Osteoblast (primary cell): ENCODE measurements at places on chromosomes 1 and 21. TPM values are rescaled to one million over a fixed set of nuclear protein-coding genes. Genes with fewer than 3 reads are reported as not detected.
A peak's percentile ranks its signal among the peaks of the same experiment; 100 is the strongest.

GRCh38 chr1:205074513-205074912 is 9.7 kb downstream of the TMEM81 start:
- no peak overlapping the region for H3K4me3 ChIP-seq
- no peaks in the 10 kb centered on the region for H3K36me3 ChIP-seq
- DNase-seq = peak; percentile 72
- H3K27ac ChIP-seq = no peak overlapping the region
- H3K4me1 ChIP-seq = peaks cover 4% of the 10 kb centered on the region
- H3K27me3 ChIP-seq = no peaks in the 10 kb centered on the region

DNA sequence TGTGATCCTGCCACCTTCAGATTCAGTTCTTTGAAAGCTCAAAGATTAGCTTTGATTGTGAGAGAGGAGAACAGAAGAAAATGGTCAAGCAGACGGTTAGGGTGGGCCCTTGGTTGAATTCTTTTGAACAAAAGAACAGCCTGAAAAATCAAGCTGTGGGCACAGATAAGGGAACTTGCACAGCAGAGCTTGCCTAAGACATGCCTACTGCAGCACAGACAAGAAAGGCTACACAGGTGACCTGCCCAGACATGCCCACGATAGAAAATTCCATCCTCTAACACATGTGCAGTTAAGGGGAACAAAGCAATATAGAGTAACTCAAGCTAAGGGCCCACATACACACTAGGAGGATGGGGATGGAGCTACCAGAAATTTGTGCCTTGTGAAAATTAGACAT is 512.5 kb upstream of the LRRC7 start:
- H3K27me3 ChIP-seq = no peaks in the 10 kb centered on the region
- no peak overlapping the region for H3K27ac ChIP-seq
- no peaks in the 10 kb centered on the region for H3K4me1 ChIP-seq
- no peak overlapping the region for H3K4me3 ChIP-seq

GRCh38 chr1:53375440-53375839 is 47.6 kb upstream of the LRP8 start:
- H3K27me3 ChIP-seq = no peaks in the 10 kb centered on the region
- H3K4me3 ChIP-seq = no peak overlapping the region
- no peak for DNase-seq
- H3K4me1 ChIP-seq = peaks cover 2% of the 10 kb centered on the region

DNA sequence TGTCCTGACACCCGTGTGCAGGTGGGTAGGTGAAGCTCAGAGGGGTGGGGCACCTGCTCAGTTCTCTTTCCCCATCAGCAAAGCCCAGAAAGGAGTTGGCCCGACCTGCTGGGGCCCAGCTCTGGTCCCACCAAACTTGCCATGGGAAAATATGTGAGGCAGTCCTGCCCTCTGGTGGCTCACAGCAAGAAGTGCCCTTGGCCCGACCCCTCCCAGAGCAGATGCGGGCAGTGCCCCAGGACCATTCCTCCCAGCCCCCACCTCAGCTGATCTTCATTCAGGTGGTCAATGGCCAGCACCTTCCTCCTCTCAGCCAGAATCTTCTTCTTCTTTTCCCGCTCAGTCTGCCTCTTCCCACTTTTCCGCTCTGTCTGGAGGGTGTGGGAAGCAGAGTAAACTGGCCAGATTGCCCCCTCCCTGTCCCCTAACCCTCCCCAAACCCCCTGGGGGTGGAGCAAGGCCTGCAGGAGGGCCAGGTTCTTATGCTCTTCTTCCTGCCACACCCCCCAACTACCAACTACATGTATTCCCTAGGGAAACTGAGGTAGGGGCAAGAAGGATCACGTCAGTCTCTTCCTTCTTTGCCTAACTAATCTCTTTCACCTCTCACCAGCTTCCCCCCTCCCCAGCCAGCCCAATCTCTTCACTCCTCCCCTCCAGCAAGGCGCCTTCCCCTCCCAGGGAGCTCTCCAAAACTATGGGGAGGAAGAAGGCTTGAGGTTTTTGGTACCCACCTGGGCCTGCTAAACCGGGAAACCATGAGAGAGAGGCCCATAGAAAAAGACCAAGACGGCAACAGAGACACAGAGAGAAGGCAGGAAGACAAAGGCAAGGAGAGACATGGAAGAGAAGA is 15.6 kb downstream of the TNNT2 start:
- DNase-seq = peak; percentile 98
- H3K27ac ChIP-seq = no peak overlapping the region
- H3K4me3 ChIP-seq = no peak overlapping the region
- H3K4me1 ChIP-seq = no peaks in the 10 kb centered on the region

- H3K36me3 ChIP-seq = no peaks in the 10 kb centered on the region
- no peak for DNase-seq
- no peaks in the 10 kb centered on the region for H3K4me1 ChIP-seq
- no peak overlapping the region for H3K27ac ChIP-seq
- H3K4me3 ChIP-seq = no peak overlapping the region
Measured at GRCh38 chr1:182428043-182428442, 21.9 kb upstream of the RGSL1 start.

DNA sequence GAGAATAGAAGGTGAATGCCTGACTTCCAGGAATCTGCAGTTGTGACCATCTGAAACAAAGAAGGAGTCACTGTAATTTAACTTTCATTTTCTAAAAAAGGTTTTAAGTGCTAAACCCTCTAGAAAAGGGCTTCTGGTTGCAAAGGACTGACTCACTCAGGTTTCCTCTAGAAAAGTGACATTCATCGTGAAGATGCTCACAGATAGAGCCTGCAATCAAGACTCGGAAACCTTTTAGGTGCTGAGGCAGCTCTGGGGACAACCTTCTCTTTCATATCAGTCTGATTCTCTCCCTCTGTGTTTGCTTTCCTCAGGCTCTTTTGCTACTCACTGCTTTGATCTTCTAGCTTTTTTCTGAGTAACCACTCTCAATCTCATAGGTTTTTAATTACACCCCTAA is 8.2 kb downstream of the BCL9 start:
- no peak overlapping the region for H3K4me3 ChIP-seq
- no peak overlapping the region for H3K27ac ChIP-seq
- no peaks in the 10 kb centered on the region for H3K36me3 ChIP-seq
- peaks cover 12% of the 10 kb centered on the region for H3K4me1 ChIP-seq

- no peak for DNase-seq
- H3K27ac ChIP-seq = no peak overlapping the region
- H3K4me1 ChIP-seq = no peaks in the 10 kb centered on the region
- H3K4me3 ChIP-seq = no peak overlapping the region
- no peaks in the 10 kb centered on the region for H3K36me3 ChIP-seq
Measured at GRCh38 chr1:110570901-110571300, 35.3 kb downstream of the KCNA2 start.

DNA sequence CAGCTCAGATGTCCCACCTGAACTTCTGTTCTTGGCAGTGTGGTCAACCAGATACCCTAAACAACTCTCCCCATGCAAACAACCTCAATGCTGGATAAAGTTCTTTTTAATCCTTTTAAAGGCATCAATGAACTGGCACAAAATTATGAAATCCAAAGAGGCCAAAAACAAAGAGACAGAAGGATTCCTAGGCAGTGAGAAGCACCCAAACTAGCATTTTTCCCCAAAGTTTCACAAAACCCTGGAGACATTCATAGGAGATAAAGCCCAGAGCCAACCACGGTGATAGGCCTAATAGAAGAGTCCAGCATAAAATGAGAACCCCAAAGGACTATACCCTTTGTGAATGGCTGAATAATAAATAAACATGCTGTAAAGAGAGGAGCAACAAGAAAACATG is 50.7 kb downstream of the MATN1 start:
- DNase-seq = no peak
- H3K27me3 ChIP-seq = no peaks in the 10 kb centered on the region
- H3K36me3 ChIP-seq = no peaks in the 10 kb centered on the region
- H3K4me1 ChIP-seq = peaks cover 40% of the 10 kb centered on the region

DNA sequence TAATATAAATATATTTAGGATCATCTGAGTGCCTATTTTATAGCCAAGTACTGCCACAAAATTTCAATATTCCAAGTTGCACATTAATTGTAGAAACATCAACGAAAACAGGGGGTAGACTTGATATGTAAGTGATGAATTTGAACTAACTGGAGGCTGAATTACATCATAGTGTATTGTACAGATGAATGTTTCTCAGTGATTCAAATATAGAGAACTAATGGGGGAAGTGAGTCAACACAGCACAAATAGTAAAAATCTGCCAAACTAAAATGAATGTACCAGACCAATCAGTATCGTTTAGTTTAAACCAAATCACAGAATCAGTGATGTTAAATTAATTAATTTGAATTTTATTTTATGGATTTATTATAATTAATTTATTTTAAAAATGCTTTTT is 42.8 kb downstream of the RTCA start:
- no peak overlapping the region for H3K4me3 ChIP-seq
- DNase-seq = peak; percentile 76
- H3K4me1 ChIP-seq = no peaks in the 10 kb centered on the region
- peaks cover 3% of the 10 kb centered on the region for H3K27me3 ChIP-seq
- H3K27ac ChIP-seq = no peak overlapping the region

DNA sequence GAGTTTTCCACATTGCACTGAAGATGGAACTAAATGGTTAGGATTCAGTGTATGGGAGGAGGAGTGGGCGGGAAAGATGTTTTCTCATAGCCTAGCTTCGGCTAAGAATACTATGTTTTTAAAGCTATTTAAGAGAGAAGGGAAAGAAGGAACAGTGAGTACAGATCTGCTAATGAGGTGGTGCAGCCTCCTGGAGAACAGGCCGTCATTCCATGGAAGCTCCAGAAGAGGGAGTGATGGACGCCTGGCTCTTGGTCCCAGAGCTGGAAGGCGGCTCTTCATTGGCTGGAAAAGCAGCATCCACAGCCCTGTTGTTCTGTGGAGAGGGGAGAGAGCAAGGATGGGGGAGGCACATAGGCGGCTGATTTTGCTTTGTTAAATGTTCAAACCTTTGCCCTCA is 6.9 kb downstream of the CAMK1G start:
- H3K4me3 ChIP-seq = no peak overlapping the region
- H3K27ac ChIP-seq = no peak overlapping the region
- DNase-seq = peak; percentile 87
- peaks cover 8% of the 10 kb centered on the region for H3K27me3 ChIP-seq
- no peaks in the 10 kb centered on the region for H3K36me3 ChIP-seq

GRCh38 chr1:211537253-211537652 is 41.7 kb downstream of the SLC30A1 start:
- H3K36me3 ChIP-seq = no peaks in the 10 kb centered on the region
- DNase-seq = peak; percentile 88
- no peaks in the 10 kb centered on the region for H3K27me3 ChIP-seq
- H3K4me1 ChIP-seq = peaks cover 7% of the 10 kb centered on the region
- no peak overlapping the region for H3K27ac ChIP-seq

- no peak for DNase-seq
- H3K4me3 ChIP-seq = no peak overlapping the region
- no peaks in the 10 kb centered on the region for H3K36me3 ChIP-seq
- no peak overlapping the region for H3K27ac ChIP-seq
- peaks cover 13% of the 10 kb centered on the region for H3K4me1 ChIP-seq
Measured at GRCh38 chr1:245598524-245599305, 443.9 kb downstream of the KIF26B start.

GRCh38 chr1:36106269-36106668 is 17.6 kb downstream of the ADPRS start:
- H3K36me3 ChIP-seq = no peaks in the 10 kb centered on the region
- H3K27me3 ChIP-seq = no peaks in the 10 kb centered on the region
- peaks cover 18% of the 10 kb centered on the region for H3K4me1 ChIP-seq
- DNase-seq = no peak
- H3K27ac ChIP-seq = no peak overlapping the region
- H3K4me3 ChIP-seq = no peak overlapping the region

DNA sequence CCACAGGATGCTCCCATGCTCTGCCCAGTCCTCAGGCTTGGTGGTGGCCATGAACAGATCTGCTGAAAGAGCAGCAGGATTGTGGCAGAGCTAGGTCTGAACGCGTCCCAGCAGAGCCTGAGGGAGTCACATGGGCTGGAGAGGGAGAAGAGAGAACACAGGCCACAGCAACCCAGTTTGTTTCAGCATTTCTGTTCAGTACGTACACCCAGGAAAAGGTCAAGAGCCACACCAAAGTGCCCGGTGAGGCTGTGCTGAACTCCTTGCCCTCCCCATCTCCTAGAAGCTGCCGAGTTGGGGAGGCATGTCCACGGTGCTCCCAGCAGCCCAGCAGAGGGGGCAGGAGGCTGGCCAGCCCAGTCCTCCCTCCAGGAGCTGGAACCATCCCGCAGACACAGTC is 5.5 kb downstream of the PKP1 start:
- H3K4me1 ChIP-seq = no peaks in the 10 kb centered on the region
- no peak for DNase-seq
- H3K27me3 ChIP-seq = no peaks in the 10 kb centered on the region
- H3K27ac ChIP-seq = no peak overlapping the region
- H3K4me3 ChIP-seq = no peak overlapping the region

- H3K4me1 ChIP-seq = no peaks in the 10 kb centered on the region
- H3K27me3 ChIP-seq = no peaks in the 10 kb centered on the region
- no peak for DNase-seq
- H3K4me3 ChIP-seq = no peak overlapping the region
- no peaks in the 10 kb centered on the region for H3K36me3 ChIP-seq
- H3K27ac ChIP-seq = no peak overlapping the region
Measured at GRCh38 chr1:241947354-241947753, 10.2 kb upstream of the BECN2 start.

- no peaks in the 10 kb centered on the region for H3K4me1 ChIP-seq
- H3K27ac ChIP-seq = no peak overlapping the region
- no peaks in the 10 kb centered on the region for H3K36me3 ChIP-seq
- no peak for DNase-seq
- H3K27me3 ChIP-seq = no peaks in the 10 kb centered on the region
Measured at GRCh38 chr1:88357729-88358128, 326.3 kb upstream of the PKN2 start.

DNA sequence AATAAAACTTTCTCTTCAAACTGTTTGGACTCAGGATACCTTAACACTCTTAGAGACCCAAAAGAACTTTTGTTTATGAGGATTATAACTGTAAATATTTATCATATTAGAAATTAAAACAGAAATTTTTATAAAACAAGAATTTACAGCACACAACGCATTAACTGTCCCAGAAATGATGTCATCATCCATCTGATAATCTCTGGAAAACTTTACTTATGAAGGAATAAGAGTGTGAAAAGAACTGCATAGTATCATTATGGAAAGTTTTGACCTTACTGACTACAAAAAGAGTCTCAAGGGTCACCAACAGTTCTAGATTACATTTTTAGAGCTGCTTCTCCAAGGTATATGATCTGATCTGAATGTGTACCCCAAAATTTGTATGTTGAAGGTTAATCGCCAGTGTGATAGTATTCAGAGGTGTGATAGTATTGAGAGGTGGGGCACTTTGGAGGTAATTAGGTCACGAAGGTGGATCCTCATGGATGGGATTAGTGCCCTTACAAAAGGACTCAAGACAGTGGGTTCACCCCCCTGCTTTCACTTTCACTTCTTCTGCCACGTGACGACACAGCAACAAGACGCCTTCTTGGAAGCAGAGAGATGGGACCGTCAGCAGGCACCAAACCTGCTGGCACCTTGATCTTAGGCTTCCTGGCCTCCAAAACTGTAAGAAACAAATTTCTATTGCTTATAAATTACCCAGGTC is 95.7 kb upstream of the NR5A2 start:
- peak overlapping the region; percentile 36 for H3K4me3 ChIP-seq
- H3K27ac ChIP-seq = no peak overlapping the region

- H3K27ac ChIP-seq = no peak overlapping the region
- H3K36me3 ChIP-seq = peaks cover 62% of the 10 kb centered on the region
- no peak overlapping the region for H3K4me3 ChIP-seq
- no peak for DNase-seq
Measured at GRCh38 chr21:32603131-32603530, 9.0 kb downstream of the CFAP298 start.

GRCh38 chr1:248805876-248806275 is 19.8 kb downstream of the SH3BP5L start:
- H3K27ac ChIP-seq = no peak overlapping the region
- peaks cover 7% of the 10 kb centered on the region for H3K4me1 ChIP-seq
- H3K36me3 ChIP-seq = no peaks in the 10 kb centered on the region
- H3K4me3 ChIP-seq = no peak overlapping the region

The TNFSF4 gene
- total RNA-seq = 0.59 and 1.1 TPM in 2 replicates

The KLHL17 gene
- total RNA-seq = 5.4 and 6.2 TPM in 2 replicates

The COL11A1 gene
- total RNA-seq = 158 and 185 TPM in 2 replicates

The NT5C1A gene
- not detected in 2 replicates for total RNA-seq

The SPATA45 gene
- total RNA-seq = not detected in 2 replicates

The PRR9 gene
- total RNA-seq = not detected in 2 replicates

The ATP1A4 gene
- not detected in 2 replicates for total RNA-seq
